MM.1S (cell line): ENCODE measurements at places on chromosomes 7 and 10.

DNA sequence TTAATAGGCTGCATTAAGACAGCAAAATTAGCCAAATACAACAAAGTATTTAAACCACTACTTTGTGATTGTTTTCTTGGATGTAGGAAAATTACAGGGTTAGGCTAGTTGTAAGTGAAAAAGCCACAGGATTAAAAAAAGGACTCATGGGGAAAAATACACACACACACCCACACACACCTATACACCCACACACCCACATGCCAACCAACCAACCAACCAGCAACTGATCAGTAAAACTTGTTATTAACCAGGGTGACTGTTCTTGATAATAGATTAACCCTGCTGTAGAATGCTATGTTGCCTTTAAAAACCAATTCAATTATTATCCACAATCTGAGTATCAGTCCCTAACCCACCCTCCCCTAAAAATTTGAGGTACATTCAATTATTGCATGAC is 49.0 kb downstream of the MTPN start:
- DNase-seq, result no peak

GRCh38 chr10:95475827-95476468 is 85.2 kb downstream of the SORBS1 start:
- no peak for DNase-seq

DNA sequence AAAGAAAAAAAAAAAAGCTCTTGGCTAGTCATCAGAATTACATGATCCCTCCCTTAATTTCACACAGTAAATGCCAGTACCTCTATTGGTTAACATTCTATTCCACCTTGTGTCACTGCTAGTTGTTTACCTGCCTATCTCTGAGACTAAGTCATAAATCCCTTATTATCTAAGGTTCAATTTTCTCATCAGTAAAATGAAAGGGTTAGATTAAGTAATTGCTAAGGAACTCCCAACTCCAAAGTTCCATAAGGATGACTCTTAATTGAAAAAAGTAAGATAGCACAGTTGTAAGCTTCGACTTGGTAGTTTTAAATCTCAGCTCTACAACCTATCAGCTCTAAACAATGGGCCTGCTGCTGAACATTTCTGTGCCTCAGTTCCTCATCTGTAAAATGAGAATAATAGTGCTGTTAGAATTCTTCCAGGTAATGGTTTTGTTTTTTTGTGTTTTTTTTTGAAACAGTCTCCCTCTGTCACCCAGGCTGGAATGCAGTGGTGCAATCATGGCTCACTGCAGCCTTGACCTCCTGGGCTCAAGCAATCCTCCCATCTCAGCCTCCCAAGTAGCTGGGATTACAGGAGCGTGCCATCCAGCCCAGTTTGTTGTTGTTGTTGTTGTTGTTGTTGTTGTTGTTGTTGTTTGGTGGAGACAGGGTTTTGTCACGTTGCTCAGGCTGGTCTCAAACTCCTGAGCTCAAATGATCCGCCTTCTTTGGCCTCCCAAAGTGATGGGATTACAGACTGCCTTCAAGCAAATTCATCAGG is 35.6 kb downstream of the SRPK2 start:
- no peak for DNase-seq

GRCh38 chr10:93081834-93082233 is 8.1 kb downstream of the CYP26A1 start:
- no peak for DNase-seq

- no peak for DNase-seq
Measured at GRCh38 chr10:13143766-13144165, 17.6 kb upstream of the MCM10 start.

GRCh38 chr10:67606572-67606971 is 89.4 kb downstream of the CTNNA3 start:
- no peak for DNase-seq

DNA sequence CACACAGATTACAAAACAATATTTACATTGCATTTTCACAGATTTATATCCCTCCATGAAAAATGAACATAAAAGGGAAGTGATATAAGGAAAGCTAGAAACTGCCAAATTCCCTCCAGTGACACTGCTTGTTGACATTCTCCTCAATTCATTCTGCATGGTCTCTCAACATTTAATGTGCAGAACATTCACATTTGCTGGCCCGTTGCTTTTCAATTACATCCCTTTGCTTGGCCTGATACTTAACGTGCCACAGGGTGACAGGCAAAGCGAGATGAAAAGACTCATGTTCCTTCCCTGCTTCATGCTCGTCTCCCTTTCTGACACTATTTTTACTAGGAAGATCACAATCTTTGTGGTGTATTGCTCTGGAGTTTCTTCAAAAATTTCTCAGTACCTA is 1019.7 kb upstream of the LRRN3 start:
- DNase-seq, result no peak
